ENCODE measurements at places on chromosomes 1 and 21.

- no peak for DNase-seq
- H3K36me3 ChIP-seq: no peaks in the 10 kb centered on the region
- H3K4me3 ChIP-seq: no peak overlapping the region
- H3K27ac ChIP-seq: no peak overlapping the region
Observed at GRCh38 chr1:236514703-236515442, 8.9 kb upstream of the LGALS8 start.

DNA sequence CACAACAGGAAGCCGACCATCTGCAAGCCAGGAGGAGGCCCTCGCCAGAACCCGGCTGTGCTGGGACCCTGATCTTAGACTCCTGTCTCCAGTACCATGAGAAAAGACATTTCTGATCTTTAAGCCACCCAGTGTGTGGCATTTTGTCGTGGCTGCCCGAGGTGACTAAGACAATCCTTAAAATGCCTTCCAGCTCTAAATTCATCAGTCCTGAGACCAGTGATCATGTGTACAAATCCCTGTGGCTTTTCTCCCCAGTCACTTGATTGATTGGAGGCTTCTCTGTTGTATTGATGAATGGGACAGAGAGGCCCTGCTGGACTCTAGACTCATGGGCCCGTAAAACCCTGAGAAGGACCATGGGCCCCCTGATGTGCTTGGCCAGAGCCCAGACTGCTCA, 36.1 kb downstream of the B3GALT5 start:
- no peak for DNase-seq
- H3K4me1 ChIP-seq: no peaks in the 10 kb centered on the region
- H3K27me3 ChIP-seq: no peaks in the 10 kb centered on the region
- H3K36me3 ChIP-seq: no peaks in the 10 kb centered on the region
- no peak overlapping the region for H3K4me3 ChIP-seq

- H3K36me3 ChIP-seq: no peaks in the 10 kb centered on the region
- H3K4me3 ChIP-seq: no peak overlapping the region
- DNase-seq: no peak
- H3K4me1 ChIP-seq: no peaks in the 10 kb centered on the region
- no peak overlapping the region for H3K27ac ChIP-seq
Observed at GRCh38 chr1:33188572-33189275, 6.9 kb upstream of the TRIM62 start.

DNA sequence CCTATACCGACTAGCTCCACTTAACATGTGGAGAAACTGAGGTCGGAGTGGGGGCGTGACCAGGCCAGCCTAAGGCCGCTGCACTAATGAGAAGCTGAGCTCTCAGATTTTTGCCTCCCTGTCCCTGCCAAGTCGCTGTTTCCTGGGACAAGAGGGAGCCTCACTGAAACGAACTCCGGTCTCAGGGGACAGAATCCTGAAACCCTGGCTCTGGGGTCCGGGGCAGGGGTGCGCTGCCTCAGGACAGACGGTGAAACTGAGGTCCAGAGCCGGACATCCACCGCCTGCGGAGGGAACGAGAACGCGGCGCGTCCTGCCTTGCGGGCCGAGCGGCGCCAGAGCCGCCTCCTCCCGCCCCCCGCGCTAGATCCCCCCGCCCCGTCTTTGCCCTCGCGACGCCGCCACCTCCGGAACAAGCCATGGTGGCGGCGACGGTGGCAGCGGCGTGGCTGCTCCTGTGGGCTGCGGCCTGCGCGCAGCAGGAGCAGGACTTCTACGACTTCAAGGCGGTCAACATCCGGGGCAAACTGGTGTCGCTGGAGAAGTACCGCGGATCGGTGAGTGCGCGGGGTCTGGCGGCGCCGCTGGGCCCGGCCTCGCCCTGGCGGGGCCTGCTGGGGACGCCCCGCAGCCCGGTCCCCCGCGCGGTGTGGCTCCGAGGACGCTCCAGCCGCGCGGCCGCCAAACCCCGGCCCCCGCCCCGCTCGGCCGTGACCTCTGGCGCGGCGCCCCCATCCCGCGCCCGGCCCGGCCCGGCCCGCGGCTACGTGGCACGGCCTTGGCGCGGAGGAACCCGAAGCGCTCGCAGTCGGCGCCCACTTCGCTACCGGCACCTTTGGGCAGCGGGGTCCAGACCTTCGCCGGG, at the start of gene GPX7:
TSS of gene GPX7 (plus strand) at position 381 of the 865 bp plus-strand sequence. CDS start at position 420, 39 bp downstream.
- H3K4me1 ChIP-seq: no peaks in the 10 kb centered on the region
- DNase-seq: peak; percentile 85
- peak within 1 kb of the TSS; percentile 32 for H3K27ac ChIP-seq

GRCh38 chr1:207014728-207015127, 17.8 kb downstream of the C1orf116 start:
- no peaks in the 10 kb centered on the region for H3K36me3 ChIP-seq
- H3K27me3 ChIP-seq: no peaks in the 10 kb centered on the region
- no peaks in the 10 kb centered on the region for H3K4me1 ChIP-seq
- no peak for DNase-seq
- H3K27ac ChIP-seq: no peak overlapping the region

- H3K27me3 ChIP-seq: no peaks in the 10 kb centered on the region
Observed at GRCh38 chr1:211318576-211319280, 7.9 kb upstream of the TRAF5 start.

- no peaks in the 10 kb centered on the region for H3K4me1 ChIP-seq
- peak overlapping the region; percentile 20 for H3K27ac ChIP-seq
- H3K36me3 ChIP-seq: no peaks in the 10 kb centered on the region
- DNase-seq: peak; percentile 65
- peak overlapping the region; percentile 90 for H3K4me3 ChIP-seq
Observed at GRCh38 chr1:81799939-81800694, 617 bp upstream of the ADGRL2 start.

All from aorta (tissue), 5 donors.